ENCODE measurements at places on chromosomes 5 and 9. TPM values are rescaled to one million over a fixed set of nuclear protein-coding genes. Genes with fewer than 3 reads are reported as not detected.

GRCh38 chr9:8769153-8769552 is 969.6 kb upstream of the DMAC1 start:
- DNase-seq = no peak

NIPAL4 gene
- 2.2 TPM for polyA plus RNA-seq

DNA sequence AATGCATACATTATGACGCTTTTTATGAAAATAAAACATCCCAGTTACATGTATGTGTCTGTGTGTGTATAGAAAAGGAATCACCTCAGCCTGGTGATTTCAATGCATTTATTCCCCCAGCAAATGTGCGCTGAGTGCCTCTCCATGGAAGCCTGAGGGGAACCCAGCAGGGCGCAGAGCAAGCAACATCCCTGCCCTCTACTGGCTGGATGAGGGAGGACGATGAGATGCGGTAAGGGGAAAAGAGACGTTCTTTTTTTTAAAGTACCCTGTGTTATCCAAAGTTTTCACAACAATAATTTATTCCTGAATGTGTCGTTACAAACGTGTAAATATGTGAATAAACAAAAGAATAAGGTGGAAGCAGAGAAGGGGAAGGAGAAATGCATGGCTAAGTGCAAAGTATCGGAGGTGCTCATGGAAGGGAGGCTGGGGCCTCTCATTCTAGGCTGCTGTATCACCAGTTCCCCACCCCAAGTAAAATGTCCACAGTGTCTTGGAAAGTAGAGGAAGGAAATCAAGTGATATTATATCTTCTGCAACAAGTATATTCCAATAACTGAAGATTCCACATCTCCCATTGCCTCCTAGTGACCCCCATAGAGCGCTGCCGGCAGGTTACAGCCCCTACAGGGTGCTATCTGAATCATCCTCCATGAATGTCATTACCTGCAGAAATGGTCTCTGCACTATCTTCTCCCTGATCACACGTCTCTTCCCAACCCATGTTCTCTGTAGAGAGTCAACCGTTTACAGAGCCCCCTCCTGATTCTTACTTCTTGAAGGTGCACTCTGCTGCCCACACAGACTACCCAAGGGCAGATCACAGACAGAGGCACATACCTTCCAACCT is 13.0 kb upstream of the ABLIM3 start:
- DNase-seq = no peak

DNA sequence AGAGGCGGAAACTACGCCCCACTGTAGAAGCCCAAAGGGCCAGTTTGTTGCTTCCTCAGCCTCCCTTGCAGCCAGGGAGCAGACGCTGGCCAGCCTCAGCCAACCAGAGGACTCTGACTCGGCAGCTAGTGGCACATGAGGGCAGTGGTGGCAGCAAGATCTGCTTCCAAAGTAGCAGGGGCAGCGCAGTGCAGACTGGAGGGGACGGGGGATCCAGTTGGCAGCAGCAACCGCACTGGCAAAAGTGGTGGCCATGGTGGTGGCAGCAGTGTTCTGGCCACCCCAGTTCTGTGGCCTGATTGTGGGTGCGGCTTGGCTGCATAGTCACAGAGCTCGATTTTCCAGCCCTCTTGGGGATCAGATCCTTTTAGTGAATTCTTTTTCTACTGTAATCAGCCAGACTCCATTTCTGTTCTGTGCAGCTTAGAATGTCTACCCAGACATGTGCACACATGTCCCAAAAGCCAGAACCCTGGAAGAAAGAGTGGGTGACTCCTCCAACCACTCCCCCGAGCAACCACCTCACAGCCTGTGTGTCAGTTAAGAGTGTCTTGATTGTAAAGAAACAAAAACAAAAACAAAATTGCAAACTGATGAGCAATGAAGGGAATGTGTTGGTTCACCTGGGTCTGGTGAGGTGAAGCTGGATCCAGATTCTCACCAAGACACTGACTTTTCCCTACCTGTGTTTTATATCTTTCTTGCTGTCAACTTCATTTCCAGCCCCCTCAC is 11.0 kb upstream of the ZBTB43 start:
- no peak for DNase-seq

DNA sequence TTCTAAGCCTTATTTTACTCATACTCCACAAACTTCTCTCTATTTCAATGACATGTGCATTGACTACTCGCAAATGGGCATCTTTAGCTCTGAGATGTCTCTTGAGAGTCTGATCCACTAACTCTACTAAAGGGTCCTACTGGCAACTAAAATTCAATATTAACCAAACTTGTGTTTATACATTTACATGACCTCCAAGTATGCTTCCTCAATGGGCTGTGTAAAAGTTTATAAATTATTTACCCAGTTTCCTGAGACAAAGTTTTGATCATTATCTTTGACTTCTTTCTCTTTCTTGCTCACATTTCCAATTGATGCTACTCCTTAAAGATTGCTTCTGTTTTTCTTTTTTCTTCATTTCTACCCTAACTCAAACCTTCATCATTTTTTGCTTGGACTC is 510.1 kb upstream of the DAB2 start:
- DNase-seq = no peak

SPAG8 gene
- polyA plus RNA-seq = 0.50 TPM

TLR4 gene
- 5.4 TPM for polyA plus RNA-seq

DNA sequence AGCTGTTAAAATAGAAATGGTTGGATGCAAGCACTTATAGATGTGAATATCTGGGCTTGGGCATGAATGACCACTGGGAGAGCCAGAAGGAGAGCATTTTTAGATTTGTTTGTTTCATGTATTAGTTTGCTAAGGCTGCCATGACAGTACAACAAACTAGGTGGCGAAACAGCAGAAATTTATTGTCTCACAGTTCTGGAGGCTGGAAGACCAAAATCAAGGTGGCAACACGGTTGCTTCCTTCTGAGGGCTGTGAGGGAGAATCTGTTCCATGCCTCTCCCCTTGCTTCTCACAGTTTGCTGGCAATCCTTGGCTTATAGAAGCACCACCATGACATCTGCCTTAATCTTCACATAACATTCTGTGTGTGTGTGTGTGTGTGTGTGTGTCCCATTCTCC is 20.2 kb upstream of the CDC23 start:
- no peak for DNase-seq

VLDLR gene
- polyA plus RNA-seq = 45.6 TPM

Measured in BJ (cell line).